ENCODE measurements at places on chromosomes 5 and 9.

- DNase-seq = no peak
Measured at GRCh38 chr5:176796970-176797369, 13.4 kb upstream of the UNC5A start.

DNA sequence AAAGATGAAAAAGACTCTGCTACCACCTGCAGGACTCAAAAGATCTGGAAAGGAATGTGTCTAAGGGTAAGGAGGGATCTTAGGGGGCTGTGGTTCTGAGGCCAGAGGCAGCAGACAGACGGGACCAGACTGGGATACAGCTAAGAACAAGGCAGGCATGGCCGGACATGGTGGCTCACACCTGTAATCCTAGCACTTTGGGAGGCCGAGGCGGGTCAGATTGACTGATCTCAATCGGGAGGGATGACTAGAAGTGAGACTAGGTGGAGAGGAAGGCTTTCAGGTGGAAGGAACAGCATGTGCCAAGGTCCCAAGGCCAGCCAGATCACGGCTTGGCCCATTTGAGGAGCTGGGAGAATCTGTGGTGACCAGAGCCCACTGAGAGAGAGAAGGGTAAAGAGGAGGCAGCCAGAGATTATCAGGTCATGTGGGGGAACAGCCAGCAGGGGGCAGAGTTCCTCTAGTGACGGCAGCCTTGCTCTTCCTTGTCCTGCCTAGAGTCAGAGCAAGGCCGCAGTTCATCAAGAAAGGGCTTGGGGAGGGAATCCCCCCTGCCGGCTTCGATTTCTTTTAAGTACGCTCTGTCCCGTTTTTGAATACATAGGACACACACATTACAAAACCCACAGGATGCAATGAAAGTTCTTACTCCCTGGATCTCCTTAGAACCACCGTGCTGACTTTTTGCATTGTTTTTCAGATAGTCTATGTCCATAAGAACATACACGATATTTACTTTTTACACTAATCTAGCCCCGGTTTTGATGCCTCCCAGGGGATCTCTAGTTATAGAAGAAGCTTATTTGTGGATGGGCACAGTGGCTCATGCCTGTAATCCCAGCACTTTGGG, 2.6 kb upstream of the OLFML2A start:
- peak; percentile 74 for DNase-seq

DNA sequence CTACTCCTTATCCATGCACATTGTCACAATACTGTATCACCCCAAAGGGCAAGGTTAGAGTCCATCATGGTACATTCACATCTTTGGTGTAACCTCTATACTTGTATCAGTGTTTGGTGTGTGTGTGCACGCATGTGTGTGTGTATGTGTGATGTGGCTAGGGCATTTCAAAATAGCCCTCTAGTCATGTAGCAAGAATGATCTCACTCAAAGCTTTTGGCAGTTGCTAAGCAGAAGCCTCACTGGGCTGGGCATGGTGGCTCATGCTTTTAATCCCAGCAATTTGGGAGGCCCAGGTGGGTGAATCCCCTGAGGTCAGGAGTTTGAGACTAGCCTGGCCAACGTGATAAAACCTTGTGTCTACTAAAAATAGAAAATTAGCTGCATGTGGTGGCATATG, 245.3 kb downstream of the ADGRV1 start:
- no peak for DNase-seq

DNA sequence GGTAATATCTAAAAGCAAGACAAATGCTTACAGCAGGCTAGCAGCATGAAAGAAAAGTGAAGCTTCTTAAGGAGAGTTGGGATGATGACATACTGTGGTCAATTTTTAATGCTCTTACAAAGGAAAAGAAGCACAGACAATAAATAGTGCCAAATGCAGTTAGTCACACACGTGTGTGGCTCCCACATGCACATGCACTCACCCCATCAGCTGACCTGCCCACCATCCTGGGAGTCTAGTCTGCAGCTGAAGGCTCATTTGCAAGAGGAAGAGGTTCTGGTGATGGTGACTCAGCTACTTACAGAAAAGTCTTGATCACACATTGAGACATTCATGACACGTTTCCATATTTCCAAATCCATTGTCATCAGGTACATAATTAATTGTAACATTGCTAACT, 129.3 kb downstream of the MRPL36 start:
- DNase-seq = no peak
